Activated CD8-positive, alpha-beta memory T cell treated with anti-CD3 and anti-CD28 coated beads for 48 hours (primary cell): ENCODE measurements at places on chromosomes 7 and 10.

DNA sequence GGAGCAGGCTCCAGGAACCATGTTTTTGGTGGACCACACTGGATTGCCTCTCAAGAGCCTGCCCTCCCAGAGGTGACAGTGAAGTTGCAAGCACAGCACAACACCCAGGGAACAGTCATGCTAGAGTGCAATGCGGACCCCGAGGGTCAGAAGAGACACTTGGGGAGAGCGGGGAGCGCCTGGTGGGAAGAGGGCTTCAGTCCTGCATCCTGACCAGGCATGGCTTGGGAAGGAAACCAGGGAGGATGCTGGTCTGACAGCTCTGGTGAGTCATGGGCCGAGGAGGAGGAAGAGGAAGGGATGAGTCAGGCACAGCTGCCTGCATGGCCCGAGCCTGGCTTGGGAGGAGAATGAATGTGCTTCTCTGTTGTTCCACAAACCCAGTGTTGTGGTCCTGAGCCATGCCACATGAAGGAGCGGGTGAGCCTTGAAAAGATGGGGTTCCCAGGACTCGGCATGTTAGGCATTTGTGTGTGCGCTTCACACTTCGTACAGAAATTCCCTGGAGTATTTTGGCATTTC is 29.5 kb upstream of the ANKRD2 start:
- peak; percentile 23 for DNase-seq

GRCh38 chr7:130297628-130298543 is 4.9 kb downstream of the CPA4 start:
- no peak for DNase-seq

GRCh38 chr7:130996205-130996832 is 262.3 kb upstream of the KLF14 start:
- no peak for DNase-seq

DNA sequence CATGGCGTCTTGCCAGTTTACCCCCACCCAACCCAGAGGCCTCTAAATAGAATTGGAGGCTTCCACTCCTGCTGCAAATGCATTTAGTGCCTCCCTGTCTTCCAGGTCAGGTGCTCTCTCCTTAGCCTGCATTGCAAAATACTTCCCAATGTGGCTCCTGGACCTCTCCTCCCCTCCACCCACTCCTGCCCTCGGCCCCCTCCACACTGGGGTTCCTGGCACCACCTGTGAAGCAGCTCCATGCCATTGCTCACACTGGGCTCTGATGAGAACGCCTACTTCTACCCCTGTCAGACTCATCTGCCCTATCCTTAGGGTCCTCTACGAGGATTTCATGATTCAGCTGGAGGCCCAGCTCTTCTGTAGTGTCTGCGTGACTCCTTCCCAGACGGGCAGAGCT is 37.4 kb downstream of the C10orf120 start:
- DNase-seq = no peak

GRCh38 chr7:86469680-86470295 is 173.9 kb upstream of the GRM3 start:
- peak; percentile 7 for DNase-seq

- DNase-seq = no peak
Measured at GRCh38 chr7:157570531-157571200, 233.9 kb downstream of the DNAJB6 start.

- DNase-seq = no peak
Measured at GRCh38 chr10:130739016-130739756, 572.3 kb downstream of the TCERG1L start.

DNA sequence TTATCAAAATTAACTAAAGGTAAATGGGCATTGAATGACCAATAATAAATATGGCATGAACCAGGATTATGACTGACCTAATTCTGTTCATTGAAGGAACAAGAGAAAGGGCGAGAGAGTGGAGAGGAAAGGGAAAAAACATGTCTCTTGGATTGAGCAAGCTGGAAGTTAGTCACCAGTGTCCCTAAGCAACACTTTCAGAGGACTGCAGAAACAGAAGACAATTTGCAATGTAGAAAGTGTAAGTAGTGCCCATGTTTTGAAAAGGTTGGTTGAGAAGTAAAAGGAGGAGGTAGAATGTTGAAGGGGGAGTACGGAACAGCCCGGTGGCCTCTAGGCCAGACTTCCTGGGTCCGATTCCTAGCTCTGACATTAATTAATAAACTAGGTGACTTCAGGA is 94.6 kb downstream of the FAS start:
- DNase-seq = no peak

GRCh38 chr10:34548466-34548865 is 266.6 kb downstream of the PARD3 start:
- DNase-seq = no peak

GRCh38 chr7:38940774-38941173 is 31.8 kb upstream of the VPS41 start:
- no peak for DNase-seq

- no peak for DNase-seq
Measured at GRCh38 chr10:100021322-100021721, 11.6 kb upstream of the DNMBP start.

GRCh38 chr7:33262476-33262875 is 133.1 kb downstream of the BBS9 start:
- no peak for DNase-seq

DNA sequence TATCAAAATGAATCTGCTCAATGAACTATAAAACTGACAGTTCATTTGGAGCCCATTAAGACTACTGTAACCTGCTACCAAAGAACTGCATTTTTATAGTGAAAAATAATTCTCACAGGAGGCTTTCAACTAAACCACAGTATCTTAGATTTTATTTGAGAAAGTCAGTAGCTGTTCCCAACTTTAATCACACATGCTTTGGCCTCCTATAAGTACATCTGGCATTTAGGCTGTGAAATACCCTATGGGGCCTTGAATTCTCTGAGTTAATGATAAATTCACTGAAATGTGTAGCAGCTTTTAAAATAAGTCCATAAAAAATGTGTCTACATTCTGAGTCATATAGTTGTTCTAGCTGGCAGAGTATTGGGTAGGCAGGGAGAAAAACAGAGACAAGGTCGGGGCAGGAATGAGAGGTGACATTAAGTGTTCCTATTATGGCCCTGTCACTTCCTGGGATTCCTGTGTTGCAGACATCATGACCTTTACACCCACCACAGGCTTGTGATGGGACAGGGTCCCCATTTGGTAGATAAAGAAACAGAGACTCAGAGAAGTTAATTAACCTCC is 588.8 kb downstream of the REEP3 start:
- DNase-seq = no peak

- peak; percentile 19 for DNase-seq
Measured at GRCh38 chr7:139043823-139044812, 8.3 kb upstream of the ZC3HAV1L start.

DNA sequence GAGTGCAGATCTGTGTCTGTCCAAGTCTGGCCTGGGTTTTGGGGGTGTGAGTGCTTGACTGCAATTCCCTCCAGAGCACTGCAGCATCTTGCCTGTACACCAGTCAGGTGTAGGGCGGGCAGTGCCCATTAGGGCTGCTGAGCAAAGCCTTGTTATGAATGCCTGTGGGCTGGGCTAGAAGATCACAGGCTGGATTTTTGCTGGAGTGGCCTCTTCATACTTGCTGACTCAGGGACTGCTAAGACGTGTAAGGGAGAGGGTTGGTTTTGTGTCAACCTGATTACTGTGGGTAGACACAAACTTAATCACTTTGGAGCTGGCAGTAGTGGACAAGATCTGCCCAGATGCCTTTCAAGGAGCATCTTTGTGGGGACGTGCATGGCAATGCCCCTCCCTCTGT is 29.6 kb downstream of the DMBT1 start:
- no peak for DNase-seq

GRCh38 chr7:41830271-41830670 is 127.4 kb upstream of the INHBA start:
- DNase-seq = no peak

DNA sequence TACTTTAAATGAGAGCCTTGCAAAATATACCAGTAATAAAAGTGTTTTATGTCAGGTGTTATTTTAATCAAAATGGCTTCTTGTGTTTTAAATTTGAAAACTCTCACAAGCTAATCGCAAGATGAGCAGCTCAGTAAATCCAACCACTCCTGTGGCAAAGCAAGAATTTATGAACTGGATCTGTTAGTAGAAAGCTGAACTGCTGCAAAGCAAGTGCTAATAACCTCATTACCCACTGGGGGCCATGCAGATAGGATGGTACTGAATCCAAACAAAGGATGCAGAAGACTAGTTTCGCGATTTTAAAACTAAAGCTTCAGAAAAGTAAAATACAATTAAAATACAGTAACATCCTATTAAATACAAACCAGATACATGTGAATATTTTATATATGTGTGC is 468.0 kb downstream of the PARD3 start:
- DNase-seq = no peak

- DNase-seq = no peak
Measured at GRCh38 chr7:288671-289101, 1.3 kb upstream of the FOXL3 start.

- DNase-seq = no peak
Measured at GRCh38 chr7:54541669-54542625, at the start of gene VSTM2A. TSS of gene VSTM2A (plus strand) at chr7:54542375. CDS start at chr7:54542731, 356 bp downstream.

DNA sequence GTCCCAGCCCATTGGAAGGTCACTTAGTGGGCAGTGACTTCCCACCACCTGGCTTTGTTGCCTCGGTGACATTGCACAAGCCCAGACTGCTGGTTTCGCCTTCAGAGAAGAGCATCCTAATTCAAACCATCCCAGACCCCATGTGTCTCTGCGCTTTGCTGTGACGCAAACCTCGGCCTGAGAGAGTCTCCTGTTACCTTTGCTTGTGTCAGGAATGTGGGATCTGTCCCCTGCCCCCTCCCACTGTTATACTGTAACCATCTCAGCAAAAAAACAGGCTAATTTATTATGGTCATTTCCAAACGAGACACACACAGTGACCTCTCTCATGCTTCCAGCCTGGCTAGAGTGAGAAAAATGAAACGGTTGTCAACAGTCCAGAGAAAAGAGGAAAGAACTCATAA is 25.0 kb upstream of the AQP1 start:
- DNase-seq = no peak

- no peak for DNase-seq
Measured at GRCh38 chr10:5365928-5366327, 1.2 kb downstream of the UCN3 start.

DNA sequence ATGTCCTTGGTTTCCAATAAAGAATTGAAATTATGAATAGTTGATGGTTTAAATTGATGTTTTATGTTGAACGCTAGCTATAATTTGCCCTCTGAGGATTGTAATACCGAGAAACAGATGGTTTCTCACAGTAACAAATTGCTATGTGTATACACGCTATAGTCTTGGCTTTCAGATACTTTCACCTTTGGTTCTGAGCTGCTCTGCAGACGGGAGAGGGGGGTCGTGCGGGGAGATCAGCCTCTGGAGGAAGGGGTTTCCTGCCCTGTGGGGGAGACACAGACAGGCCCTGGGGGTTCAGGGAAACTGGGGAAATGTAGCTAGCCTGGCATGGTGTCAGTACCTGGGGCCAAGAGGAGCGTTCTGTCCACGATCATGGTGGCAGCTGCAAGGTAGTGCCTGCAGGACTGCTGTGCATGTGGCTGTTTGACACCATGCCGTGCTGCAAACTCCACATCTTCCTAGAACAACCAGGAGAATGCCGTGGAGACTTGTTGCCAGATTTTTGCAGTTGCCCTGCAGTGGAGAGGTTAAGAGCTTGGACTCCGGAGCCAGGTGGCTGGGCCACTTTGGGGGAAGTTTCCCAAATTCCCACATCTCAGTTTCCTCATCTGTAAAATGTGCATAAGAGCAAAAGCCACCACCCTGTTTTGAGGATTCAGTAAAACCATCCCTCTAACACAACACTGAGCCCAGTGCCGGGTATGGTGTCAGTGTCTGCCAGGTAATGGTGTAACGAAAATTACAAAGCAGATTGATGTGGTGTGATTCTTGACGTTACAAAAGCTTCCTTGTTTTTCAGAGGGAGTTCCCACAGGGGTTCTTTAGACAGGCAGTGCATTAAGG is 167.9 kb downstream of the CUX1 start:
- DNase-seq = no peak

DNA sequence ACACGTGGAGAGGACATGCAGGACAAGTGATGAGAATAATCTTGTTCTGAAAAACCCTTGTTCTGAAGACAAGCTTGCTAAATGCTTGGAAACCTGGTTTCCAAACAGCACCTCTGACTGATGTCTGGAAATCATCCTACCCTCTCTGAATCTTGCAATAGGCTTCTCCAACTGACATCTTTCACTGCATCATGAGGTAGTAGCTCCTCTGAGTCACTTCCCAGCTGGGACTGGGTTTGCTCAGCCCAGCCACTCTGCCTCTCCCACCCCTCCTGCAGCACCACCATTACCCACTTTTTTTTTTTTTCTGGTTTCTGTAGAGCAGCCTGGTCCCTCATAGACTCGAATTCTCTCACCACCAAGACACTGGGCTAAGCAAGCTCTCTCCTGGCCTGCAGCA is 919.8 kb downstream of the GRID1 start:
- no peak for DNase-seq

DNA sequence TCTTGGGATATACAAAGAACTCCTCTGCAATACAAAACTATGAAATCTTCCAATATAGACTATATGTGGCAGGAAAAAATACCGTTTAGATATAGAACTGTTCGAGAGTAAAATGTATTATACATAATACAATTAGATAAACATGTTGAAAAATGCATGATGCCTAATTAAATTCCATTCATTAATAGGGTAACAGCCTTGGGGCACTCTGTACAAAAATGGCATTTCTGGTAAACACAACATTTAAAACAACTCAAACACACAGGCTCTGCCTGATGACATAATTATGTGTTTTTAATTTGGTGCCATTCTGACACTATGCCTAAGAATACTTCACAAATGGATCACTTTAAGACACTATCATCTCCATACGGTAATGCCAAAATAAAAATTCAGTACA is 180.9 kb downstream of the FAM107B start:
- no peak for DNase-seq

DNA sequence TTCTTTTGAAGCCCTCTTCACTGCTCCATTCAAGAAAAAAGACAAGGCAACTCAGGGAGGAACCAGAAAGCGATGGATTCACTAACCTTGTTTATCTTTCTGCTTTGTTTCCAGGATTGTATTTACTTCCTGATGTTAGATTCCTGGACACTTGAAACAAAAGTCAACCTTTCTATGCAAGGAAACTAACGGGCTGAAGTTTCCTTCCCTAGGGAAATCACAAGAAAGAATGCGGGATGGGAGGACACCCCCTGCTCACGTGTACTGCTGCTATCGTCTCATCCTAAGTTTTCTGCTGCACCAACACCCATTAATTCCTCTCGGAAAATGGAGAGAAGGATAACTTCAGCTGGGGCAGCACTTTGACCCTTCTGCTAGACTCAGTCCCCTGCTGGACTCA is 50.3 kb downstream of the ELMO1 start:
- DNase-seq = no peak

GRCh38 chr7:42926204-42926603 is 5.8 kb downstream of the PSMA2 start:
- DNase-seq = no peak

- no peak for DNase-seq
Measured at GRCh38 chr10:99945263-99945662, 64.5 kb downstream of the DNMBP start.

DNA sequence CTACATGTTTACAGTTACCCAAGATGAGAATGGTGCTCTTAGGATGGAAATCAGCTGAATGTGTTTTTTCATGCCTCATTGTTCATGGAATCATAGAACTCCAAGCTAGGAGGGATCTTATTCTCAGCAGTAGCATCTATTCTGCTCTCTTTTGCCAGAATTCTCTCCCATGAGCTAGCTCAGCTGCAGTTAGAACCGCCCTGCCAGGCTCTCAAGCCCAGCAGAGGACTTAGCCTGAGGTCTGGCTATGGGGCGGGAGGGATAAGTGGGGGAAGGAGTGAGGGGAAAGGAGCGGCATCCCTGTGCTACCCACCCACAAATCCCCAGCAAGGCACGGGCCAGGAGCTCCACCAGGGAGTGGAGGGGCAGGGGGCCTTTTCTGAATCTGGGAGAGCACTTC is 120.7 kb upstream of the PLXNA4 start:
- no peak for DNase-seq

GRCh38 chr10:17023386-17024298 is 106.0 kb downstream of the CUBN start:
- DNase-seq = peak; percentile 38
